Chondrocyte (in vitro differentiated cells): ENCODE measurements at places on chromosomes 16 and 17. TPM values are rescaled to one million over a fixed set of nuclear protein-coding genes. Genes with fewer than 3 reads are reported as not detected.

GRCh38 chr16:51051671-51052070 lies 99.4 kb downstream of the SALL1 start:
- no peak for DNase-seq

DNA sequence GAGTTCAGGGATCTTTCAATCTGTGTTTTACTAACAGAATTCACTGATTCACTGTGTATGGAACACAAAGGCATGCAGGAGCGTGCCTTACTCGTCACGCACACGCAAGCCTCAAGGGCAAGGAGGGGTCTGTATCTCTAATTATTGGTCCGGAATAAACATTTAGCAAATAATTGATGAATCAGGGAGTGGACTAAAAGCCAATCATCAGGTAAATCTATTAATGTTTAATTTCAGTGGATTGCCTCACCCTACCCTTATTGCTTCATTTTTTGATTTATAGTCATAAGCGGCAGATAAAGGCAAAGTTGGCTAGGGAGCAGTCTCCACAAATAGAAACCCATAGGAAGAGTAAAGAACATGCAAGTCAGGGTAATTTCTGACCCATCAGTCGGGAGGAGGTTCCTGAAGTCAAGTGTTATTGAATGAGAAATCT lies 7.4 kb upstream of the HSD17B2 start:
- no peak for DNase-seq

LGALS3BP gene
- 120 to 177 TPM (median 127 TPM) in 3 replicates for total RNA-seq

DNA sequence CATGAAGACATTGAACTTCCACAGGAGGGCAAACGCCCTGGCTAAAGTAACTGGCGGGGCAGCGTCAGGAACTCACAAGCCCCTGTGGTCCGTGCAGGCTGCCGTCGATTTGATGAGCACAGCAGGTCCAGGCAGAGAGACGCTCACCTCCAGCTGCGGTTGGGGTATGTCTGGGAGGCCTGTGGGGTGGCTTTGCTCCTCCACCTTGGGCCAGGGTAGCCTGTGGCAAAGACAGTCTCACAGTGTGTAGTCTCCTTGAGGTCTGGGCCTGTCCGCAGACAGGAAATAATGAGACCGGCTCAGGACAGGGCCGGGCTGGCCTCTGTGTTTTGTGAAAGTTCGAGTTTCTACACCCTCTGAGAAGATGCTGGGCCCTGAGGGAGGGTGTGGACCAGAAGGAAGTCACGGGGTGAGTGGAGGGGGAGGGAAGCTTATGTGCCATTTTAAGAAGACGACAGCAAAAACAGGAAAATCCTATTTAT lies 103.3 kb downstream of the METRNL start:
- DNase-seq: peak; percentile 46

- peak; percentile 53 for DNase-seq
Observed at GRCh38 chr17:325270-326009, 27.2 kb downstream of the RPH3AL start.

DNA sequence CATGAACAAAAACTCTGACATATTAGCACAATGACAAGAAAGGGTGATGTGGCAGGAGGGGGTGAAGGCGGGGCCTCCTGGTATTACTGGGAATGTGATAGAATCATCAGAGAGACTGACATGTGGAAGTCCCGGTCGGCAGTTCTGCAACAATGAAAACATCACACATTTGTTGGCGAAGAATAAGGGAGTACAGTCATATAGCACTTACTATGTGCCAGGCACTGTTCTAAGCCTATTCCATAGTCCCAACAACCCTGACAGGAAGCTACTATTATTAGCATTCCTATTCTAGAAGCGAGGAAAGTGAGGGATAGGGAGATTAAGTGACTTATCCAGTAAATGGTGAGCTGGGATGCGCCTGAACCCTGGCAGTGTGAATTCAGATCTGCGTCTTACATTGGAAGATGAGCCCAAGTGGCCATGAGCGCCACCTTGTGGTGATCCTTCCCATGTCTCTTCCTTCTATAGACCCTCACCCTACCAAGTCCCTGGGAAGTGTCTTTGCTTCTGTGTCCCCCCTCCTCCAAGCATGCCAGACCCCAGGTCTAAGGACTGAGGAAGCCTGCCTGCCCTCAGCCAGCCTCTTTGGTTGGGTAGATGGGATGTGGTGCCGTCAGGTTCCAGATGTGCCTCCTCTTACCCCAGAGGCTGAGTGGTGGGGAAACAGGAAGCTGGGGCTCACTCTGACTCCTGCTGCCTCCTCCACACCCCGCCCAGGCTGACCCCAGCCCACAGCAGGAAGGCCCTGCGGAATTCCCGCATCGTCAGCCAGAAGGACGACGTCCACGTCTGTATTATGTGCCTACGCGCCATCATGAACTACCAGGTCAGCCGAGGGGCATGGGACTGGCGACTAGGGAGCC lies 14.0 kb downstream of the FMNL1 start:
- DNase-seq: no peak

- no peak for DNase-seq
Observed at GRCh38 chr17:28503420-28503819, 2.7 kb upstream of the FOXN1 start.

DNA sequence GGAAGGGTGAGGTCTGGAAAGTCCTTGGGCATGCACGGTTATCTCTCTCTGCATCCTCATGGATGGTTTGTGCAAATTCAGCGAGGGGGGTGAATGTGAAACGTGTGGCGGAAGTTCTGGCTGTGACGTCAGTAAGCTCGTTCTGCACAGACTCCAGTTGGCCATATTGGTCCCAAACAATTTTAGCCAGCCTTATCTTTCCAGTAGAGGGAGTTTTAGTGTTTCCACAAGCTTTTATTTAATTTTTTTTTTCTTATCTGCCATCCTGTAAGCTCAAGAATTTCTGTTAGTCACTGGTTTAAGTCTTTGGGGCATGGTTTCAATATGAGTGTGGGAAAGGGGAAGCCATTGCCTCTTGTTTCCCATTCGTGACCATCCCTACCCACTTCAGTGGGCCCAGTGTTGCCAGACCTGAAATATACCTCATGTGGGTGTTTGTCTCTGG lies 39.0 kb downstream of the HLF start:
- DNase-seq: no peak

DNA sequence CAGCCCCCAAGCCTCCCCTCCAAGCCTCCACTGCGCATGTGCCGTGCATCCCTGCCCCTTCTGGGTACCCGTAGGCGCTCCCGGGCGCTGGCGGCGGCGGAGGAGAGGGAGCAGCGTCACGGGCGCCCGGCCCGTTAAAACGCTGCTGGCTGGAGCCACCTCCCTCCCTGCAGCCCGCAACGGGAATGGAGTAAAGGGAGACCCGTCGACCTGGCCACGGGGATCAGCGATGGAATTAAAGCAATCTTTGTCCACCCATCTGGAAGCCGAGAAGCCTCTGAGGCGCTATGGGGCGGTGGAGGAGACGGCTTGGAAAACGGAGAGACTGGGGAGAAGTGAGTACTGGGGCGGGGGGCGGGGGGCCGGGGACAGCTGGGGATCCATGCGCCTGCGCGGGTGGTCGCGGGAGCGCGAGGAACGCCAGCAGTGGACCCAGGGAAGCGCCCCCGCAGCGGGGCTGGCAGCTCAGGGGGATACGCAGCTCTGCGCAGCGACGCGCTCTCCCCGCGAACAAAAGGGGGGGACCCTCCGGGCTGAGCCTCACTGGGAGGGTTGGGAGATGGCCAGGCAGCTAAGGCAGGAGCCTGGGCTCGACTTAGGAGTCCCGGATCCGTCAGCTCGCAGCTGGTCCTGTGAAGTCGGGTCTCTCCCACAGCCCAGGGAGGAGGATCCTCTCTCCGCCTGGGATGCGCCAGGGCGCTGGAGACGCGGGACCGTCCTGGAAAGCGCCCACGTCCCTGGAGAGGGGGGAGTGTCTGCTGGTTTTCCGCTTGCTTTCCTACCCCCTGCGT lies at the start of gene BMERB1:
Gene BMERB1 (plus strand): TSS at position 164 of the 791 bp plus-strand sequence. CDS start 66 bp downstream, at position 230.
- peak; percentile 95 for DNase-seq

CHST6 gene
- 6.3 to 7.1 TPM (median 6.7 TPM) in 3 replicates for total RNA-seq

GRCh38 chr16:88069397-88070168 lies 118.3 kb downstream of the BANP start:
- peak; percentile 68 for DNase-seq

KRT23 gene
- total RNA-seq: not detected in 3 replicates

DNA sequence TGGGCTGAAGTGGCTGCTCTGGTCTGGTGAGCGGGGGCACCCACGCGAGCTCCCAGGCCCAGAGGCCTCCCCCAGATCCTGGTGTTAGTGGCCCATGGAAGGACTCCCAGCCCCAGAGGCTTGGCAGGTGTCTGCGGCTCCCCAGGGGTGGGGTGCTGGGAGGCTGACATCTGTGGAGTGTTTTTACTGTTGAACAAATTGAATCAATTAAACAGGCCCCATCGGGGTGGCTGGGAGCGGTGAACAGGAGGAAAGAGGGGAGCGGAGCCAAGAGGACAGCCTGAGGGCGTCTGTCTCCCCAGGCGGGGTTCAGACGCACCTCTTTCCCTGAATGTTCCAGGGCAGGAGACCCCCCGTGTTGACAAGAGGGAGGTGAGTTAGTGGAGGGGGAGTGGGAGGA lies 29.9 kb downstream of the ACTG1 start:
- DNase-seq: no peak

DNA sequence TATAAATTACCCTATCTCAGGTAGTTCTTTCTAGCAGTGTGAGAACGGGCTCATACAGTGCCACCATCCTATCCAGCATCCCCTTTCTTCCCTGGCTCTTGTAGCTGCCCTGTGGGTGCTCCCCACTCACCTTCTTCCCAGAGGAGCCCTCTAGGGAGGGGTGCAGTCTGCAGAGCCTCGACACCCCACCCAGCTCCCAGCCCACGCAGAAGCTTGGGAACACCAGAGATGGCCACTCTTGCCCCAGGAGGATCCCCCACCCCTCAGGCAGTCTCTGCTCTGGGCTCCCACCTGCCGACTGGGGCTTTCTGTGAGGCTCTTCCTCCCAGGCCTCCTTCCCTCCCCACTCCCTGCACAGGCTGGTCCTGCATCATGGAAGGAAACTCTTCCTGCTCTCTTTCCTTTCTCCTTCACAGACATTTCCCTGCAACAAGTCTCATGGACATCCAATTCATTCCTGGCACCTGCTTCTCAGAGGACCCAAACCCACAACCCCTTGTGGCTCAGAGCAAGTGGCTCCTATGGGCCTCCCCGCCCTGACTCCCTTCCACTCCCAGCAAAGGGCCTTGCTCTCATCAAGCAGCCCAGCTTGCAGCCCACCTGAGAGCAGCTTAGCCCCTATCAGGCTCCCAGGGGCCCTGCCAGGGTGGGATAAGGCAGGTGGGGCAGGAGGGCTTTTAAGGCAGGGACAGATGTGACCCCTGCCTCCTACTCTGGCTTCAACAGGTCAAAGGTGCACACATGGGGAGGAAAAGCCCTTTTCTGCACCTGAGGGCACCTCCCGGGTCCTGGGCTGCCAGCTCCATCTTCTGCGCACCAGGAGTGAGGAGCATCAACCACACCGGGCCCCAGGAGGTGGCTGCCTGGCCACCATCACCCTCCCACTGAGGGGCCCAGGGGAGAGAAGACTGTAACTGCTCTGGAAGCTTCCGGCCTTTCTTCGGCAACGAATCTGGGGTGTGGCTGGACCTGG lies 263.8 kb upstream of the TNRC6C start:
- peak; percentile 58 for DNase-seq

TTLL6 gene
- total RNA-seq: not detected in 3 replicates

DNA sequence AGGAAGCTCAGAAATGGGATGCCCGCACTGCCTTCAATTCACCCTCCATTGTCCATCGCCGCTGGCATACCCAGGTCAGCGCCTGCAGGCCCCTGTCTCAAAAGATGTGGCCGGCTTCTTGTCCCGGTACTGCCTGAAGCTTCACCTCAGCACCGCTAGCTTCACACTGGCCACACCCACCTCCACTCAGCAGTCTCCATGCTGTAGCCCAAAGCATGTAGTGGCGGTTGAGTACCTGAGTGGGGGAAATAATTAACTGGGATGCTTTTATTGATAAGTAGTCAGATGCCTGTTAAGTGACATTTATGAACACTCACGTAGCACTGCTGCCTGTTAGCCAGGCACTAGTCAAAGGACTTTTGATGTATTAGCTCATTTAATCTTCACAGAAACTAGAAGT lies 143.2 kb downstream of the RPTOR start:
- DNase-seq: no peak

FOXN1 gene
- total RNA-seq: not detected in 3 replicates
